ENCODE measurements at places on chromosomes 12 and 14. TPM values are rescaled to one million over a fixed set of nuclear protein-coding genes. Genes with fewer than 3 reads are reported as not detected.

KRT75 gene
- total RNA-seq, result not detected

GLIPR1 gene
- total RNA-seq, result 120 TPM

DNA sequence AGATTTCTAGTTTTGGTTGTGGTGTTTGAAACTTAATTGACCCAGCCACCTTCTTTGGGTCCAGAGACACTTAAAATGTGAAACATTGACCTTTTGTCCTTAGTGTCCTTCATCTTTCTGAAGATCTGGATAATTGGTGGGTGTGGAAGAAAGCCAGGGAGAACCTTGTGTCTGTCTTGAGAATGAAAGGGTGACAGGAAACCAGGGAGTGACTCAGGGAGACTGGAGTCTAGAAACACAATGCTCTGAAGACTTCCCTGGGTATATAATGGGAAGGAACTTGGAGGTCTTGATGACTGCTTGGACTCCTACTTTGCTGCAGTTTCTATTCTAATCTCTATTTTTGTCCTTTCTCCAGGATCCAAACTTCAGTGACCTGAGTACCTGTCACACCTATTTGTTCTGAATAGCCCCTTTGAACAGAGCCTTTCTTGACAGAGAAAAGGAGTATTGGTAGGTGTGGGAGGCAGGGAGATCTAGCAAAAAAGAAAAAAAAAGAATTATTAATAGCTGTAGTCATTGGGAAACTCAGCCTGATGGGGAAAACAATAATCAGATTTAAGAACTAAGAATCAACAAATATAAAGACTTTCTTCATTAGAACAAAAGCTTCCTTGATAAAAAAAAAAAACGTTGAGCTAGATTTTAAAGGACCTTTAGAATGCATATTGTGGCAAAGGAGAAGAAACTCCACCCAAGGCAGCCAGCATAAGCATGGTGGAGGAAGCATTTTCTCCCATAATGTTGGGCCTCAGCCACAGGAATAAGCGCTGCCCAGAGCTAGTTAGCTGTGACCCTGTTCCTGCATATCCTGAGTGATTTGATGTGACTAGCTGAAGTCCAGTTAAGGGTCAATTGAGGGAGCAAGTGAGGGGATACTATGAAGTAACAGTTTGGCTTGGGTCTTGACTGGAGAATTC lies 77.9 kb upstream of the HOXC13 start:
- DNase-seq, result no peak

GRCh38 chr14:76891391-76891790 lies 65.2 kb downstream of the LRRC74A start:
- DNase-seq, result no peak

SERPINA5 gene
- total RNA-seq, result not detected

ANKRD33 gene
- total RNA-seq, result not detected

DNA sequence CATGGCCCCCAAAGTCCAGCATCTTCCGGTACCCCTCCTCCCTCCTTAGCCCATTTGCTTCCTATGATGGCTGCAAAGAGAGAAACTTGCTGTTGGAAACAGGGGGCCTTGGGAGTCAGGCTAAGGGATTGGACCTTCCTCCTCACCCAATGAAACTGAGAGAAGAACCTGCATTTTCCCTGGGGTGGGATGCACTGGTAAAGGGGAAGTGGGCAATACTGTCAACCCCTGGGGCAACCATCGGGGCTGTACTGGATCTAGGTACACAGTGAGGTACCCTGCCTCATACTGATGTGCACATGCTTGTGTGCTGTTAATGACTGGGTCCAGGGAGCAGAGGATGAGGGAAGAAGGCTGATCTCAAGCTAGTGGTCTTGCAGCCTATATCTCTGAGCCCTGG lies 11.0 kb upstream of the JPH4 start:
- no peak for DNase-seq

Data from natural killer cell (primary cell).